Airway epithelial cell (primary cell): ENCODE measurements at places on chromosomes 5 and 9. TPM values are rescaled to one million over a fixed set of nuclear protein-coding genes. Genes with fewer than 3 reads are reported as not detected.

CNTNAP3B gene
- 2.3 and 3.7 TPM in 2 replicates for total RNA-seq

CLPTM1L gene
- 98.7 and 132 TPM in 2 replicates for total RNA-seq

FRRS1L gene
- 0.07 TPM in 1 of 2 replicates, not detected in the other for total RNA-seq

LRRC70 gene
- 0.07 and 2.0 TPM in 2 replicates for total RNA-seq

CYLC2 gene
- not detected in 2 replicates for total RNA-seq

SFXN1 gene
- 88.2 and 88.3 TPM in 2 replicates for total RNA-seq

PCYOX1L gene
- total RNA-seq, result 14.7 and 15.0 TPM in 2 replicates

C5orf58 gene
- not detected in 2 replicates for total RNA-seq

NMRK1 gene
- 15.8 and 22.9 TPM in 2 replicates for total RNA-seq

MPDZ gene
- 10.4 and 14.1 TPM in 2 replicates for total RNA-seq

ACOT12 gene
- not detected in 2 replicates for total RNA-seq

EQTN gene
- 0.78 TPM in 1 of 2 replicates, not detected in the other for total RNA-seq

PTGDS gene
- not detected in 2 replicates for total RNA-seq

AQP7 gene
- total RNA-seq, result not detected in 2 replicates

FAM163B gene
- not detected in 2 replicates for total RNA-seq

QRFP gene
- total RNA-seq, result not detected in 2 replicates

SCGB3A1 gene
- 0.60 TPM in 1 of 2 replicates, not detected in the other for total RNA-seq

LEAP2 gene
- 0.49 TPM in 1 of 2 replicates, not detected in the other for total RNA-seq

PCDHGC3 gene
- 21.0 and 27.2 TPM in 2 replicates for total RNA-seq

IL9 gene
- not detected in 2 replicates for total RNA-seq

LCN9 gene
- not detected in 2 replicates for total RNA-seq

OBP2B gene
- total RNA-seq, result not detected in 2 replicates

ELOVL7 gene
- total RNA-seq, result 3.2 and 3.8 TPM in 2 replicates

CARTPT gene
- total RNA-seq, result not detected in 2 replicates

SLC45A2 gene
- total RNA-seq, result not detected in 2 replicates
